Head of caudate nucleus (tissue), 42 donors: ENCODE measurements at places on chromosomes 3 and 15.

DNA sequence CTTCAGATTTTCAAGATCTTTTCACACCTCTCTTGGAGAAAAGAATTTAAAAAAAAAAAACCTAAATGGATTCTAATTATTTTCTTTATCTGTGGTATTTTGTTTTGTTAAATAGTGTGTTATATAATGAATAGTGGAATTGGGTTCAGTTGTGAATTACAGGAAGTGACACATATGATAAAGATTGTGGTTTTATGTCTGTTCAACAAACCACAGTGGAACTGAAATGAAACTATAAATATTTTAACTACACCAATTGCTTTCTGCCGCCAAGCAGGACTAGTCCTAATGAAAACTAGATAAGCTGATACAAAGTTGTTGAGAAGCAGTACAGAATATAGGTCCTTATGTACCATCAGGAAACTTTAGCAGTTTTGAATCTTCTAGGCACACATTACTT is 121.6 kb downstream of the UBE2E2 start:
- DNase-seq, result no peak

DNA sequence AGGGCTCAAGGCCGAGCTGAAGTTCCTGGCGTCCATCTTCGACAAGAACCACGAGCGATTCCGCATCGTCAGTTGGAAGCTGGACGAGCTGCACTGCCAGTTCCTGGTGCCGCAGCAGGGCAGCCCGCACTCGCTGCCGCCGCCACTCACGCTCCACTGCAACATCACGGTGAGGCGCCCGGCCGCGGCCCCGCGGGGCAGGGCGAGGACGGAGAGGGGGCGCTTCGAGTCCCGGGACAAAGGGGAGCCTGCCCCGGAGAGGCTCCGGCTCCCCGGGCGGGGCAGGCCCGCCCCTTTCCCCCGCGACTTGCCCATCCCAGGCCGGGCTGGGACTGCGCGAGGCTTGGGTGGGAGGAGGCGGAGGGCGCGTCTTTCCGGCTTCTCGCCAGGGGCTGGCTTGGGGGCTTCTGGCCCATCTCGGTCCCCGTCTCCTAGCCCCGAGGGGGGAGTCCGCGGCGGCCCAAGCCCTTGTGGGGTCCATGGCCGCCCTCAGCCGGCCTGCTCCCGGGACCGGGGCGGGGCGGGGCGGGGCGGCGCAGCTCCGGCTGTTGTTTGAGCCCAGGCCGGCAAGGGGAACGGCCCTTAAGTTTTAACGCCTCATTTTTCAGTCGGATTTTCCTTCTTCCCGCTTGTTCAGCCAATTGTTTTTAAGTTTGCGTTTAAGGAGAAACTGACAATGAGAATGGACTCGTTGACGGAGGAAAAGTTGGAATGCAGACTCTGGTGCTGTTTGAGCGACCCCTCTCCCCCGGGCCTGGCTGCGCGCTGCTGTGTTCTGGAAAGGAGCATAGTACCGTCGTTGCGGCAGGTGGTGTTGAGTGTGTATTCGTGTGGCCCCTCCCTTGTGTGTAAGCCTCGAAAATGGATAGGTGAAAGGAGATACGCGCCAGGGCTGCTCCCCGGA is 683 bp downstream of the UBE2Q2 start:
- DNase-seq, result peak; percentile 47

DNA sequence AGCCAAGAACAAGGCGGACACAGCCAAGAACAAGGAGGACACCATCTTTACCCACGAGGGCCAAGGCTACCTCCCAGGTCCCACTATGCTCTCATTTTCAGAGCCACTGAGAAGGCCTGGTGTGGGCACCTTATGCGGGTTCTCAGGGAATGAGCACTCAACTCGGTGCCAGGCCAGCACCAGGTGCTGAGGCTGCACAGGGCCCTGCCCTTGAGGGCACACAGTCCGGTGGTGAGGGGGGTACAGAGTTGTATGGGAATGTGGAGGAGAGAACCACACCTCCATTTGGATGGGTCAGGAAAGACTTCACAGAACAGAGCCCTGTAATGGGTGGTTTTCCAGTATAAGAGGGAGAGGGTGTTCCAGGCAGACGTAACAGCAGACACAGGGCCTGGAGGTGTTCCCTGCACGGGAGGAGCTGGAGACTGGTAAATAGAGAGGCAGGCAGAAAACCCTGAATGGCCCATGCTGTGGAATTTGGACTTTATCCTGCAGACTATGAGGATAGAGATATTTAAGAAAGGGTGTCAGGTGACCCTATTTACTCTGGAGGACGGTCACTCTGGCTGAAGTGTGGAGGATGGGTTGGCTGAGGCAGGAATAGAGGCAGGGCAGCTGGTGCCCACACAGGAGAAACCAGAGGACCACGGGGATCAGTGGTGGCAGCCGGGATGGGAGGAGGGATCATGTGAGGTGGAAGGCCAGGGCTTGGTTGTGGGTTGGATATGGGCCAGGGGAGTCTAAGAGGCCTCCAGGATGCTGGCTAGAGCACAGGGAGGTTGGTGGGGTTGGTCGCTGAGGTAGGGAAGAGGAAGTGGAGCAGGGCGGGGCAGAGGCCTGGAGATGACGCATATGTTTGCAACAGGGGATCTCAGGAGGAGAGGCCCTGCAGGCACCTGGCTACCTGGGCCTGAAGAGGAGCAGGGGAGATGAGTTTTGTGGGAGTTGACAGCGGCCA is 34.6 kb downstream of the CRABP1 start:
- no peak for DNase-seq

GRCh38 chr3:141407047-141407446 is 38.7 kb downstream of the ZBTB38 start:
- DNase-seq, result no peak

- DNase-seq, result no peak
These were observed 54.3 kb downstream of the AAGAB start for GRCh38 chr15:67199881-67200763.

DNA sequence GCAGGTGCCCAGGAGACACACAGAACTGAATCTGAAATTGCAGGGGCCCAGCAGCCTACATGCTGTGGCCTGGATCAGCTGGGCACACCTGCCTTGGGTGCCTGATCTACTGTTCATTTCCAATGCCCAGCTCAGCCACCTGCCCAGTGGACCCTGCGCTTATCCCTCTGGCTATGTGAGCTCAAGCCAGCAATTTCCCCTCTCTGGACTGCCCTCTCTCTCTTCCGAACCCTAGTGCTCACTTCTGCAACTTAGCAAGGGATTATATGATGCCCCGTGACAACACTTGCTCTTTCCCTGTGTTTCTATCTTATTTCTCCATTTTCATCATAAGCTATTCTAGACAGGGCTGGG is 276.0 kb downstream of the UACA start:
- DNase-seq, result no peak

DNA sequence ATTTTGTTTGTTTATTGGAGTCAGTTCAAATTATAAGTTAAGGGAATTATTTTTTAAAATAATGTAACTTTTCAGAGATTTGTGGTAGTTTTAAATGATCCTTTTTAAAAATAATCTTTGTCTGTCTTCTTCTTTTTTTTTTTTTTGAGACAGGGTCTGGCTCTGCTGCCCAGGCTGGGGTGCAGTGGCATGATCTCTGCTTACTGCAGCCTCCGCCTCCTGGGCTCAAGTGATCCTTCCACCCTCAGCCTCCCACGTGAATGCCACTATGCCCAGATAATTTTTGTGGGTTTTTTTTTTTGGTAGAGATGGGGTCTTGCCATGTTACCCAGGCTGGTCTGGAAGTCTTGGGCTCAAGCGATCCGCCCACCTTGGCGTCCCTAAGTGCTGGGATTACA is 12.6 kb downstream of the FNDC3B start:
- DNase-seq, result no peak

DNA sequence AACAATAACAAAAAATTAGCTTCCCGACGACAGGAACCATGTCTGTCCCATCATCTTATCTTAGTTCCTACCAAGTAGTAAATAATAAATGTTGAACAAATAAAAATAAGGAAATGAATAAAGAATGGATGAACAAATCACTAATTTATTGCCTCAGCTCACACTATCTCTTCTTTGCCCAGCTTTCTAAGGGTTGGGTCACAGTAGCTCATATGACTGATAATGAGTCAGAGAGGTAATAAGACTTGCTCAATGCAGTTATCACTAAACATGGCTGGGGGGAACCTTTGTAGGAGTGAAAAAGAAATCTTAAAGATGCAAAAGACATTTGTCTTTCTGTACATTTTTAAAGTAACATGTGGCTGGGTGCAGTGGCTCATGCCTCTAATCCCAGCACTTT is 182.2 kb downstream of the WDR76 start:
- DNase-seq, result no peak

DNA sequence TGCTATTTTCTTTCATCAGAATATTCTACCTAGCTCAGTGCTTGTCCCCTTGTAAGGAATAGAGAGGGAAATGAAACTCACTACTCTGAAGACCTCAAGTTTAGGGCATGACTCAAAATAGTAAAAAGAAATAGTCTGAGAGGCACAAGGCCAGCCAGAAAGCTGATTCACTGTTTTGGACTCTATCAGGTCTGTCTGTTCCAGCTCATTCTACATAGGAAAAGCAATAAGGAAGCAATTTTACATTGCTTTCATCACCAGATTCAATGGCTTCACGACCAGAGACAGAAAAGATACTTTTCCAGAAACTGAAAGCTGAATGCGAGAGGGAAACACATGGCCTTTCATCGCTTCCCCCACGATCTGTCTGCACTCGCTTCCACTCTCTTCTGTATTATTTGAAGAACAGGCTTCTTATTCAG is 276.0 kb downstream of the GBE1 start:
- DNase-seq, result no peak

DNA sequence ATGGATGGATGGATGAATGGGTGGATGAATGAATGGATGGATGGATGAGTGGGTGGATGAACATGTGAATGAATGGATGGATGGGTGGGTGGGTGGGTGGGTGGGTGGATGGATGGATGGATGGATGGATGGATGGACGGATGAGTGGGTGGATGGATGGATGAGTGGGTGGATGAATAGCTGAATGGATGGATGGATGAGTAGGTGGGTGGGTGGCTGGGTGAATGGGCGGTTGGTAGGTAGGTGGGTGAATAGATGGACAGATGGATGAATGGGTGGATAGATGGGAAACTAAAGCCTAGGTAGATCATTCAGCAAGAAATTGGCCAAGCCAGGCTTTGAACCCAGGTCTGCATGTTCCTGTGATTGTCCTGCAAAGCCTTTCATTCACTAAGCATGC is 155.6 kb downstream of the WNT5A start:
- no peak for DNase-seq

- no peak for DNase-seq
These were observed 6.3 kb upstream of the TLE3 start for GRCh38 chr15:70103880-70104626.

- no peak for DNase-seq
These were observed 110.8 kb downstream of the LRIG1 start for GRCh38 chr3:66390013-66390412.

- no peak for DNase-seq
These were observed 160.0 kb upstream of the TLE3 start for GRCh38 chr15:70257573-70258248.

DNA sequence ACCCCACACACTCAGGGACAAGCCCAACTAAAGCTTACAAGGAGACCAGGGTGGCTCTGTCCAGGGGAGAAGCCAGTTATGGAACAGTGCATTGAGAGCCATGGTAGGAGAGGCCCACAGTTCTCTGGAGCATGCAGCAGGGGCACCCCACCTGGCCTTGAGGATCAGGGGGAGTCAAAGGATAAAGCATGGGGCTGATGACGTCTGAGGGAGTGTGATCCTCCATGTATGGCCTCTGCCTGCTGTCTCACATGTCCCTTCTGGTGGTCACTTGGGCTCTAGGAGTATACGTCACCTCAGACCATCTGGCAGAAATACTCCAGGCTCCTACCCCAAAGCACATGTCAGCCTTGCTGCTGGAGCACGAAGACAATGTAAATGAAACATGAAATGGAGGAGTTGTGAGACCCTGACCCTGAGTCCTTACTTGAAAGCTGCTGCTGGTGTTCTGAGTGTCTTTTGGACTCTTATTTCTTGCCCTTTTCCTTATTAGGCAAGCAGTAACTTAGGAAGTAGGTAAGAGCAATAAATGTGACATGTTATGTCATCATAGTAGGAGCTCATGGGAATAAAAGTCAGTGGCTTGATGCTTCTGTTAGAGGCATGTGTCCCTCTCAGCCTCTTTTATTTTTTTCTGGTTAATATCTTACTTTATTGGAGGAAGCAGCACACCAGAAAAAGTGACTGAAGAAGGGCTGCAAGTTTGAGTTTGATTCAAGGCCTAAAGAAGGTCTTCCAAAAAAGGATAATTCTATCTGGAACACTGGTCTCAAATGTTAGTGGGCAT is 15.5 kb downstream of the SRPRB start:
- no peak for DNase-seq

DNA sequence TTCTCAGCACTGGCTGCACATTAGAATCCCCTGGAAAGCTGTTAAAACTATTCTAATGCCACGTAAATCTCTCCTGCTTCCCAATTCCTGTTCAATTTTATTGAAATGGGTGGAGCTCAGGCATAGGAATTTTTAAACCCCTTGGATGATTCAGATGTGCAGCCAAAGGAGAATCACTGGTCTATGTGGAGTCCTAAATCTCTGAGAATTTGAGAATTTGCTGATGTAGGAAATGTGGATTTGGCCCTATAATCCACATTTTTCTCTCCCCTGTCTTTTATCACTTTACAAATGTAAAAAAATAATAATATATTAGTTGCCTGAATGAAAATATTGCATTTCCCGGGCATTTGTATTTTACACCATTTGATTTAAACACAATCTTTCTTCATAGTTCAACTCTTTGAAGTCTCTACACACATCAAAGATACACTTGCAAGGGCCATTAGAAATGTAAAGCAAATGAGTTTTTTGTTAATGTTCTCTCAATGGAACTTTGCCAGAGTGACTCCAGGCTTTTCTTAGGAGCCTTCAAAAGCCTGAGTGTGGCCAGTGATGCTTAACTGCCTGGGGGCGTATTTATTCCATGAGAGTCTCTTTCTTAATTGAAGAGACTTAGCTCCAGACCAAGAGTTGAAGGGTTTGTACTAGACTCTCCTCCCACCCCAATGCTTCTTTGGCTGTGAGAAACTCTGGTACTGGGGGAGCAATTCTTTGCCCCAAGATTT is 48.8 kb upstream of the PTX3 start:
- no peak for DNase-seq

- DNase-seq, result no peak
These were observed 1.5 kb upstream of the CLK3 start for GRCh38 chr15:74613953-74614743.

DNA sequence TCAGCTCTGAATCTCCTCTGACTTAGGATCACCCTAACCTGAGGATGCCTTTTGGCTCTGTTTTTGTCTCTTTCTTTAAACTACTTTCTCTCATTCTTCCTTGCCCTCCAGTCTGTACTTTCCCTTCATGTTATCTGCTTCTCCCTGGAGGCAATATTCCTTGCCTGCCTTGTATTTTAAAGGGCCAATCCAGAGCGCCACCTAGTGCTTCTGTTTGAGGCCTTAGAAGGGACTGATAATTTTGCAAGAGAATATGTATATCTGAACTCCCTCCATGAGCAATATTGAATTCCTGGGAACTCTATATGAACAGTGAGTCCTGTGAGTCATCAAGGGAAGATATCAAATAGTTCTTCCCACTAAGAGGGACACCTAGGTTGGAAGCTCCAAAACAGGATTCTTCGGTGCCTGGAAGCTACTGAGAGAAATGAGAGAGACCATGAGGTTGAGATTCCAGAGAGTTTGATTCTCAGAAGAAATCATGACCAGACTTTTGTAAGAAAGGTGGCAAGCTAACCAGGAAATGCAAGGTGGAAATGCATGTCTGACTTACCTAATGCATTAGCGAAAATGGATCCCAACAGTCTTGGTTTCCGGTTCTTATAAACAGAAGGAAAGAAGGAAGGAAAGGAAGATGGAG is 203.8 kb upstream of the CD96 start:
- DNase-seq, result peak; percentile 29
